ENCODE measurements at places on chromosomes 16 and 17.

- DNase-seq: no peak
Observed at GRCh38 chr17:81683208-81683583, 401 bp downstream of the ARL16 start.

DNA sequence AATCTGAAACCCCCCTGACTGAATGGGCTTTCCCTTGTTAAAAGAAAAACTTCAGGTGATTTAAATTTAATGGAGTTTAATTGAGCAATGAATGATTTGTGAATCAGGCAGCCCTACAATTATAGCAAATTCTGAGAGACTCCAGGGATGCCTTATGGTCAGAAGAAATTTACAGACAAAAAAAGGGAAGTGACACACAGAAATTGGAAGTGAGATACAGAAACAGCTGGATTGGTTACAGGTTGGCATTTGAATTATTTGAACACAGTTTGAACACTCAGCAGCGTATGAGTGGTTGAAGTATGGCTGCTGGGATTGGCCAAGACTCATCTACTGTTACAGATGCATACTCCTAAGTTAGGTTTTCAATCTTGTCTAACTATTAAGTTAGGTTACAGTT lies 19.0 kb upstream of the CPHXL start:
- DNase-seq: no peak

DNA sequence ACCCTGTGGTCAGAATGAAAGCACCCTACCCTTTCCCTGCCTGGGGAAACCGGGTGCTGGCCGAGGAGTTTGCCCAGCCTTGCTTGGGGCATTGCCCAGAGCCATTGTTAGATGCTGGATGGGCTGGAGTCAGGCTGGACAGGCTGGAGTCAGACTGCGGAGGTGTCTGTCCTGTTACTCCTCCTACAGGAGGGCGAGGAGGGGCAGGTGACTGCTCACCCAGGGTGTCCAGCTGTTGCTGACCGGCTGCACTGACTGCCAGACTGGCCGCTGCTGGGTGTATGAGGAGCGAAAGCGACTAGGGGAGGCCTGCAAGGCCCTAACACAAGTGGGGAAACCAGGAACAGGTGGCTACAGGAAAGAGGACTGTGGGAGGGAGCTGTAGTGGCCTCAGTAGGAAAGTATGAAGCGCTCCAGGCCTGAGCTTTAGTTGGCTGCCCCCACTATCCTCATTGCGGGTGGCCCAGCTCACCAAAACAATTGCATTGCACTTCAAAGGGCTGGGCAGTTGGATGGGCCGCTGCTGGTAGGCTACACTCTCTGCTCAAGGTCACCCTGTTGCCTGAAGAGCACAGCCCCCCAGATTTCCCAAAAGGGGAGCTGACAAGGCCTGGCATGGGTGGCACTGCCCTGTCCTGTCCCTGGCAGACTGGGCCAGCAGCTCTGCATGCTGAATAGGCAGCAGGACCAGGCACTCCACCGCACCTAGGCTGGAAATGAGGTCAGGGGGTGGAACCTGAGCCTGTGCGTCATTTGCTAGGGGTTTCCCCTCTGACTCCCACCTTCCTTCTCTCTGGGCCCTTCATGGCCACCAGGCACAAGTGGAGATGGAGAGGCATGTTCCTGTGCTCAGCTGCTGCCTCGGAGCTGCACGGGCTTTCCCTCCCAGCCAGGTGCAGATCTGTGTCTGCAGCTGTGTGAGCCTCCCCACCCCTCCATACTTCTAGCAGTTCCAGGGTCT lies 18.4 kb downstream of the LDHD start:
- DNase-seq: no peak

- no peak for DNase-seq
Observed at GRCh38 chr17:48522031-48522653, 8.7 kb downstream of the HOXB1 start.

DNA sequence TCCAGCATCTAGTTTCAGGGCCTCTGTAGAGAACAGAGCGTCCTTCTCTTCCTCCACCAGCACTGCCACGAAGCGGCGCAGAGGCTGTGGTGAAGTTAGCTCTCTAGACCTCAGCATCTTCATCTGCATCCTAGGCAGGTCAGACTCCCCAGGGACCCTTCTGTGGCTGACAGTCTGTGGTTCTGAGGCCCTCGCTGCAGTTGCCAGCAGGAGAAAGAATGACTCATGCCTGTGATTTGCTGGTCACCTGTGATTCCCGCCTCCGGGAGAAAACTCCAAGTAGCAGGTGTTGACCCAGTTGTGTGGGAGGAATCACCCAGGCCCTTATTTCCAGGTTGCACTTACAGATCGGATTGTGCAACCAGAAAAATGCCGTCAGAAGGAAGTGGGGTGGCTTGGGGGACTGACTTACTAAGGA lies 117.3 kb upstream of the CACNG5 start:
- DNase-seq: peak; percentile 72

DNA sequence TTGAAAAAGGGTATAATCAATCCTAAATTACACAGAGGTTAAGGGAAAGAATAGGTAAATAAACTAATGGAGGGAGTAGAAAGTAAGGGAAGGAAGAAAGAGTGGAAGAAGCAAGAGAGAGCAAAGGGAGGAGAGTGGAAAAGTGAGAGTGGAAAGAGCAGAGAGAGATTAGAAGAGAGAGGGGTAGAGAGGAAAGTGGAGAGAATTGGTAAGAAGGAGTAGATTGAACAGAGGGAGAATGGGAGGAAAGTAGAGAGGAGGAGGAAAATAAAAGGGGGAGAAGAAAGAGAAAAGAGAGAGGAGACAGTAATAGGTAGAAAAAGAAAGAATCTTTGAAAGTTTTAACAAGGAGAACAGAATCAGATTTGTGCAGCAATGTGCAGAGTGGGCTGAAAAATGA lies 24.9 kb downstream of the TERB1 start:
- DNase-seq: no peak

GRCh38 chr17:77836557-77837041 lies 121.9 kb upstream of the TNRC6C start:
- DNase-seq: no peak

DNA sequence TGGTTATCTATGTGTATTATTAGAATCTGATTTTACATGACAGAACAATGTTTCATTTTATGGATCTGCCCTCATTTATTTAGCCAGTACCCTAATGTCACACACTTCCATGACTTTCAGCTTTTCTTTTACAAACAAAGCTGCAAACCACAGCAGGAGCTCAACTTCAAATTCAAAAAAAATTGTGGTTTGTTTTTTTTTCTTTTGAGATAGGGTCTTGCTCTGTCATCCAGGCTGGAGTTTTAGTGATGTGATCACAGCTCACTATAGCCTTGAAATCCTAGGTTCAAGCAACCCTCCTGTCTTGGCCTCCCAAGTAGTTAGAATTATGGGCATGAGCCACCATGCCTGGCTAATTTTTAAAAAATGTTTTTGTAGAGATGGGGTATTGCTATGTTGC lies 8.2 kb upstream of the MPRIP start:
- no peak for DNase-seq

DNA sequence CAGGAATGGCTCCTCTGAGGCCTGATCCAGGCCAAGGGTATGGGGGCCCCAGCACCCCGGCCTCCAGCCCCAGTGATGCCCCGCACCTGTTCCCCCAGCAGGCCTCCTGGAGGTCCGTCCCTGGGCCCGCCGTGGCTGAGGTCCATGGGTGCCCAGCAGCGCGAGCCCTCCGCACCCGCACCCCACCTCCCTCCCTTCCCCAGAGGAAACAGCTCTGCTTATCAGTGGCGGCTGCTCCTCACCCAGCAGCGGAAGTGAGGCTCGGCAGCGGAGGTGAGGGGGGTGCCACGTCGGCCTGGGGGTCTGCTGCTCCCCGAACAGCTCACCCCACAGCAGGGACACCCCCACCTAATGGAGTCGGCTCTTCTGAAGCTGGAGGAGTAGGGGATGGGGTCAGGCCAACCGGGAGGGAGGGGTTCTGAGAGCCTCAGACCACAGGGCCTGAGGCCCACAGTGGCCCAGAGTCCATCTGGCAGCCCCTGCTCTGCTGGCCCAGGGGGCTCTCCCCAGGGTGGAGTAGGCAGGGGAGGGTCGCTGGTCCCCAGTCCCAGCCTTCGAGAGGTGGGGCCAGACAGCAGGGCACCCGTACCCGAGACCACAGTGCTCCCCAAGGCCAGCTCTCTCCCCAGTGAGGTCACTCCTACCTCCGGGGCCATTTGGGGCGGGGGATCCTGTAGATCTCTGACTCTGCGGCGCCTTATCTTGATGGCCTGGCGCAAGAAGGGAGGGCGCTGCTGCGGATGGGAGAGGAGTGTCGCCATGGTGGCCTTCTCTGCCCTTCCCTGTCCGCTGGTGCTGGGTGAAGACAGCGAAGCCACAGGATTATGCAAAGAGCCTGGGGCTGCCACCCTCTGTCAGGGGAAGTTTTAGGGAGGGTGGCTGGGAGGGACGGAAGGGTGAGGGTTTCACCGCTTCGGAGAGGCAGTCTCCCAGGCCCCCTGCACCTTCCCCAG lies at the start of gene UNC13D:
Gene UNC13D (minus strand): TSS at position 828 of the 953 bp plus-strand sequence. CDS start 67 bp downstream, at position 761.
- peak; percentile 69 for DNase-seq

GRCh38 chr16:70495425-70496182 lies 27.8 kb downstream of the COG4 start:
- DNase-seq: no peak

- no peak for DNase-seq
Observed at GRCh38 chr16:88284101-88284500, 98.7 kb upstream of the ZNF469 start.

DNA sequence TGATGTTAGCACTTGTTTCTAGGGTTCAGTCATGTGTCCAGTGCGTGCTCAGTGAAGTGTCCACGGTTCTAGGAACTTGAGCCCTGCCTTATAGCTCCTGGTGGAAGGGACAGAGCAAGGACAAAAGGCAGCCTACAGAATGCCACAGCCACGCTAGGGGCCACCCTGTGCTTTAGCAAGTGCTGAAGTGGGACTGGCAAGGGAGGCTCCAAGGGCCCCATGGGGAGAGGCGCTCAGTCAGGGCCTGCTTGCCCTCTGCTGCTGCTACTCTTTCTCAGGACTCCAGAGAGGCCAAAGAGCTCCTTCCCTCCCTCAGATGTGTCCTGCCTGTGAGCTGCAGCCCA lies 6.8 kb downstream of the NT5C start:
- DNase-seq: no peak

GRCh38 chr17:77331301-77331864 lies 190.6 kb downstream of the SEC14L1 start:
- DNase-seq: peak; percentile 91

DNA sequence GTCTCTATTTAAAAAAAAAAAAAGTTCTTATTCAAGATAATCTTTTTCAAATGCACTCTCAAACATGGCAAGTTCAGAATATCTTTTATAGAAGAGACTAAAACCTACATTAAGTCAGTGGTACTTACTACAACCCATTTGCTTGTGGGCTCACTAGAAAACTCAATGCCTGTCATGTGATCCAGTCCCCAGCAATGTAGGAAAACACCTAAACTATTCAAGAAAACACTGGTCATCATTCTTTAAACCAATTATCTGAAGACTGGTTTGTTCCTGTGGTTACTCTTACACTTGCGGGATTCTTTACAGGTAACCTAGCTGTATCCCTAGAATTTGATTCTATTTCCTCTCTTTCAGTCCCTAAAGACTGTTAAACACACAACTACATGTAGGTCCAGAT lies 19.6 kb downstream of the MED13 start:
- DNase-seq: no peak

DNA sequence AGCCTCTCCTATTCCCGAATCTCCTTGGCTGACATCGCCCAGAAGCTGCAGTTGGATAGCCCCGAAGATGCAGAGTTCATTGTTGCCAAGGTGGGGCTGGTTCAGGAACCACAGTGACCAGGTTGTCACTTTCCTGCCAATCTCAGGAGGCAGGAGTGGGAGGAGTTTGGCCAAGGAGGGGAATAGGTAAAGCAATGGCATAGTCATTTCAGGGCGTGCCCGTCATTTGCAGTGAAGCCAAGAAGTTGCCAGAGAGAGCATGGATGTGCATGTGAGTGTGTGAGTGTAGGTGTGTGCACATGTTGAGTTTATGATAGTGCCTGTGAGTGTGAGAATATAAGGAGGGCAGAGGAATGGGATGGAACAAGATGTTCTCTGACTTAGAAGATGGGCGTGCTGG lies 14.8 kb downstream of the PSMD3 start:
- DNase-seq: no peak

DNA sequence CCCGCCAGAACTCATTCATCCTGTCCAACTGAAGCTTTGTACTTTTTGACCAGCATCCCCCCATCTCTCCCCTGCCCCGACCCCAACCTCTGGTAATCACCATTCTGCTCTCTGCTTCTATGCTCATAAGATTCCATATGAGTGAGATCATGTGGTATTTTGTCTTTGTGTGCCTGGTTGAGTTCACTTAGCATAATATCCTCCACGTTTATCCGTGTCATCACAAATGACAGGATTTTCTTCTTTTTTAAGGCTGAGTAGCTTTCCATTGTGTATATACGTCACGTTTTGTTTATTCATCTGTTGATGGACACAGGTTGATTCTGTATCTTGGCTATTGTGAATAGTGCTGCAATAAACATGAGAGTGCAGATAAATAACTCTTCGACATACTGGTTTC lies 278.9 kb downstream of the SNX29 start:
- no peak for DNase-seq

- no peak for DNase-seq
Observed at GRCh38 chr17:33381201-33381600, 88.1 kb upstream of the ASIC2 start.

GRCh38 chr17:4317610-4318009 lies 48.9 kb downstream of the UBE2G1 start:
- DNase-seq: no peak

- no peak for DNase-seq
Observed at GRCh38 chr17:40625311-40625710, 22.3 kb downstream of the SMARCE1 start.

DNA sequence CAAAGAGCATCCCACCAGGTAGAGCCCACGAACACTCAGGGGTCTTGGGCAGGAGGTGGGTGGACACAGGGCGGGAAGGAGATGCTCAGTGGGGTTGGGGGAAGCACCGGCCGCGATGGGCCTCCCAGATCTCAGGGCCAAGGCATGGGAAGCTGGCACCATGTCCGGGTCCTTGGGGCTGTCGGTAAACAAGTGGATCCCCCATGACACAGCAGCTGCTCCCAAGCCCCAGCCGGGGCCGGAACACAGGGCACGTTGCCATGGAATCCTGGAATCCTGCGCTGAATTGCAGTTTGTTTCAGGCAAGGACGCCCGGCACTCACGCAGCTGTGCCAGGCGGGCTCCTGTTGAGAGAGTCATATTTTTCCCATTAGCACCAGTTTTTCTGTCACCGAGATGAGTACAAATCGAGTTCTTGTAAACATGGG lies 23.0 kb upstream of the CHMP6 start:
- no peak for DNase-seq

DNA sequence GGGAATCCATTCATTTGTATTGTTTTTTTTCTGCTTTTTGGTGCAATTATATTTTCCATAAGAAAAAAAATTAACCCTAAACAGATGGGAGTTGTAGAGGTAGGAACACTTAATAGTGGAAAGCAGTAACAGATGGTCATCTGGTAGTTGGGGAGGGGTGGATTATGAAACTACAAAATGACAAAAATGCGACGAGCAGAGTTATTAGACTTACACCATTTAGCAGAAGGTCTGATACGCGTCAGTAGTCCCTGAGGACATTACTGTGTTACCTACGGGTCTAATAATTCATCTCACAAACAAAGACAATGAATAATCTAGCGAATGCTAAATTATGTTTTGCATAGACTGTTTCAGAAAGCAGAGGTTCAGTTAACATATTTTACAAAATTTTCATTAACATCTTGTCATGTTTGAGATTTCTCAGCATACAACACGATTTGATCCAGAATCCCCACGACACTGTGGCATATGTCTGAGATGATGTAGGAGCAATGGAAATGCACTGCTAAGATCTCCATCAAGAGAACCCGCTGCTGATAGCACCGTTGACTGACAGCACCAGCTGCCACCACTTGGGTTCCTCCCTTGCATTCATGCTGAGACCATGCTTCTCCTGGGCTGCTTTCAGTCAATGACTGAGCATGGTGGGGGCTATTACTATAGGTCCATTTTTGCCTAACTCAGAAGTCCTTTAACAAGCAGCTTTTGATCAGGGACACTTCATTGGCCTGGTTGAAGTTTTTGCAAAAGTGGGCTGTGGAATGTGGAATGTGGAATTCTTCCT lies 182.2 kb upstream of the CPHXL start:
- no peak for DNase-seq

Data from germinal center (tissue), 1 donor.